SK-N-MC (cell line): ENCODE measurements at places on chromosomes 1 and 21.

- DNase-seq = no peak
Measured at GRCh38 chr21:20592463-20592862, 405.7 kb upstream of the NCAM2 start.

DNA sequence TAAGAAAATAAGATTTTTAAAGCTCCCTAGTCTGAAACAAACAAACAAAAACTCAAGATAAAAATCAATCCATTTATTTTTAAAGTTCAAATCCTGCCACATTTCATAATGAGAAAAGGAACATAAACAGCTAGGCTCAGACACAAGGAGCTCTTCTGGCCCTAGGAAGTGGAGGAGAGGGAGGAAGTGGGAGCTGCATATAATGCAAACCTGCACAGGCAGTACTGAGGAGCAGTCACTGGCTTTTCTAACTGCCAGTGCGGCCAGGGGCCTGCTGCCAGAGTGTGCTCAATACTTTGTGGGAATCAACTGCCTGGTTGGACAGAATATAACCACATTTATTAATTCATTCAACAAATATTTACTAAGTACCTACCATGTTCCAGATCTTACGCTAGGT, 139.8 kb upstream of the SPATA6 start:
- no peak for DNase-seq

DNA sequence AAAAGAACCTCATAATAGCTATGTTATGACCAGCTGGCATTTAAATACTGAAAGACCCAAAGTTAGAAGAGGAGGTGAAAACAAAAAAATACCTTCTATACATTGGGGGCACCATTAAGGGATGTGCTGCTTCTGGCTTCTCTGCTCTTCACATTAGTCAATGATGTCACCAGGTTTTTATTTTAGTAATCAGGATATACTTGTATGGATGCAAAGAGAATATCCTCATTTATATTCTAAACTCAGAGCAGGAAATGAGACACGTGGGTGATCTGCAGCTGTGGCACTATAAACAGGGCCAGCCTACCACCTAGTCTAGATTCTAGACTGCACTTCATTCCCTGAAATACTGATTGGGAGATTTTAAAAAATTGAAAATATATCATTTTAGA, 51.2 kb downstream of the WLS start:
- DNase-seq = no peak

DNA sequence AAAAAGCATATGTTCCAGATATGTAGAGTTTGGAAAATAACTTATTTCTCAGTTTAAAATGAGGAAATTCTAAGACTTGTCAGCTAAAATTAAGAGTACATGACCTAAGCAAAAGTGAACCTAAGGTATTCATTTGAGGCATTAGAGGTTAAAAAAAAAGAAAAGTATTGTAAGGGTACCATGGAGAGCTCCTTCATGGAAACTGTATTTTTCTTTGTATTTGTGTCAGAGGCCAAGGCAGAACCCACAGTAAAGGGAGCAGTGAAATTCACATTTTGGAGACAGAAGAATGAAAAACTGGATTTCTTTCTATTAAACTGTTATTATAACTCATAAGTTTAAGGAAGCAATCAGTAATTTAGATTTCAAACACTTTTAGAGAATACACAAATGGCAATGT, 1494.8 kb downstream of the KCNT2 start:
- DNase-seq = no peak

- no peak for DNase-seq
Measured at GRCh38 chr1:184890539-184890973, 83.8 kb downstream of the NIBAN1 start.

DNA sequence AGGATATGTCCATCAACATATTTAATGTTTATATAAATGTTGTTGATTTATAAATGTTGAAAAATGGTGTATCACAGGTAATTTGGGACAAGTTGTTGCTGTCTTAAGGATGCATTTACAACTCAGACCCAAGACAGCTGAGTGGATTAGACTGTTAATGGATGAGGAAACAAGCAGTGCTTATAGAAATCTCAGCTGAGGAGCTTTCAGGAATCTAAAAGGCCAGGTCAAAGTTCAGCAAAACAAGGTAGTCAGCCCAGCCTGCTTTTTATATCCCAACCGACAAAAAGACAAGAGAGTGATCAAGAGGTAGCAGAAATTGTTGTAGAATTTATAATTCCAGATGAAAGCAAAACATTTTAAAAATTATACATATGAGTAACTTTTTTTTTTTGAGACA, 16.6 kb upstream of the USP1 start:
- no peak for DNase-seq

DNA sequence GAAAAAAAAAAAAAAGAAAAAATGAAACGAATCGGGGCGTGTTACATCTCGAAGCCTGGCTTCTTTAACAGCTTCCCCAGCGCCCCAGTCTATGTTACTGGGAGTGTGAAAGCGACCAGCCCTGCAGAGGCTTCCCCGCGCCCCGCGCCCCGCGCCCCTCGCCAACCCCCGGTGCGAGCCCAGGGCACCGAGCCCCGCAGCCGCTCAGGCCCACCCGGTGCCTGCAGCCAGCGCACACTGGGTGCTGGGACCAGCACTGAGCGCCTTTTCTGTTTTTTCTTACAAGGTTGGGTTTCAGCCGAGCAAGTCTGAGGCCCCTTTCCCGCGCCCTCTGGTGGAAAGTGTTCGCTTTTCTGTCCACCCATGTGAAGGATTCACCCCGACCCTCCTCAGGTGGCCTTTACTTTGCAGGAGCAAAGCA, 42.1 kb upstream of the ZNF496 start:
- no peak for DNase-seq

- DNase-seq = no peak
Measured at GRCh38 chr1:239944666-239945065, 147.0 kb upstream of the FMN2 start.

DNA sequence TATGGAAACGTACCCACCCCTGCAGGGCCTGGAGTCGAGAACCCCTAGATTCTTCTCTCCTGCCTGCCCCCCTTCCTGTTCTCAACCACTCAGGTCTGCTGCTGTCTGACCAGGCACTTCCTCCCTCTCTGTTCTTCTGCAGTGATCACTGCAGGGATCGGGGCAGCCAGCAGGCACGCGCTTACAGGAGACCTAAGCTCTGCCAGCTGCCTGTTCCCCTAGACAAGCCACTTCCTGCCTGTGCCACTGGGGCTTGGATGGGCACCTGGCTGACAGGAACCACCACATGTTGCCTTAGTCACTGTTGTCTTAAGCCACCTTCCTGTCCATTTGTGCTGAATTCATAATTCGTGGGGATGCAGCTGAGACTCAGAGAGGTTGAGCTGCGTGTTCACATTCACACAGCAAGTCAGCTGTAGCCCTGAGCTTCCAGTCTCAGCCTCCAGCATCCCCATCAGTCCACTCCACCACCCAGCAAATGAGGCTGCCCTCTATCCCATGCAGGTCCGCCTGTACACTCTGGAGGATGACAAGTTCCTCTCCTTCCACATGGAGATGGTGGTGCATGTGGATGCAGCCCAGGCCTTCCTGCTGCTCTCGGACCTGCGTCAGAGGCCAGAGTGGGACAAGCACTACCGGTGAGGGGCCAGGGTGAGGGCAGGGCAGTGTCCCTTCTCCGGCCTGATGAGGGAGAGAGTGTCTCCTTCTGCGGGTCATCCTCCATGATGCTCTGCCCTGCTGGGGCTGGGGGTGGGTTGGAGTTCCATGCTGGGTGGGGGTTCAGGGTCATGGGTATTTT, 18.6 kb downstream of the FAM151A start:
- DNase-seq = no peak

- no peak for DNase-seq
Measured at GRCh38 chr1:95068956-95069709, 3.6 kb downstream of the ALG14 start.

- no peak for DNase-seq
Measured at GRCh38 chr21:37192019-37192418, 75.1 kb downstream of the VPS26C start.

DNA sequence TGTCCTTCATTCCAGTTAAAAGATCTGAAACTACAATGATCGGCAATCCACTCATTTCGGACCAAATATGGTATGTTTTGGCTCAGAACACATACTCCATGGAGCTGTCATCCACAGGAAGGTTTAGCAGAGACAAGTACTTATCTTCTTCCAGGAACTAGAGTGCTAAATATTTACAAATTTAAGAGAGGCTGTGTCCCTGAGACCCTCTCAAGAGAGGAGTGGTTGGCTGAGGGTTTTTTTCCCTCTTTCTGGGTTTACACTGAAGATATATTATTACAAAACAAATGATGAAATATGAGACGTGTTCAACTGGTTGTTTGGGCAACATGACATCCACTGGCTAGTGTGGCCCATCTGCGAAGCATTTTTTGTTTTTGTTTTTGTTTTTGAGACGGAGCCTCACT, 25.9 kb upstream of the NID1 start:
- DNase-seq = no peak

- no peak for DNase-seq
Measured at GRCh38 chr1:160040476-160040875, 8.7 kb upstream of the PIGM start.

- no peak for DNase-seq
Measured at GRCh38 chr1:97196825-97197516, 475.4 kb downstream of the PTBP2 start.
